ENCODE measurements at places on chromosomes 4 and X. TPM values are rescaled to one million over a fixed set of nuclear protein-coding genes. Genes with fewer than 3 reads are reported as not detected.

VGLL1 gene
- not detected for total RNA-seq

TEX13C gene
- not detected for total RNA-seq

PDCL2 gene
- total RNA-seq: not detected

TSPAN7 gene
- 2.4 TPM for total RNA-seq

MANBA gene
- total RNA-seq: 11.2 TPM

SRPX2 gene
- 3.1 TPM for total RNA-seq

CXorf65 gene
- not detected for total RNA-seq

HSFX4 gene
- not detected for total RNA-seq
